ENCODE measurements at places on chromosomes 13 and 19.

- no peak for DNase-seq
Observed at GRCh38 chr13:90545070-90545840, 802.2 kb upstream of the MIR17HG start.

- no peak for DNase-seq
Observed at GRCh38 chr19:2043251-2043641, 7.8 kb downstream of the MKNK2 start.

- no peak for DNase-seq
Observed at GRCh38 chr13:45933203-45933908, 81.8 kb upstream of the SIAH3 start.

GRCh38 chr19:45676851-45677263 is 8.8 kb downstream of the GIPR start:
- DNase-seq, result no peak

DNA sequence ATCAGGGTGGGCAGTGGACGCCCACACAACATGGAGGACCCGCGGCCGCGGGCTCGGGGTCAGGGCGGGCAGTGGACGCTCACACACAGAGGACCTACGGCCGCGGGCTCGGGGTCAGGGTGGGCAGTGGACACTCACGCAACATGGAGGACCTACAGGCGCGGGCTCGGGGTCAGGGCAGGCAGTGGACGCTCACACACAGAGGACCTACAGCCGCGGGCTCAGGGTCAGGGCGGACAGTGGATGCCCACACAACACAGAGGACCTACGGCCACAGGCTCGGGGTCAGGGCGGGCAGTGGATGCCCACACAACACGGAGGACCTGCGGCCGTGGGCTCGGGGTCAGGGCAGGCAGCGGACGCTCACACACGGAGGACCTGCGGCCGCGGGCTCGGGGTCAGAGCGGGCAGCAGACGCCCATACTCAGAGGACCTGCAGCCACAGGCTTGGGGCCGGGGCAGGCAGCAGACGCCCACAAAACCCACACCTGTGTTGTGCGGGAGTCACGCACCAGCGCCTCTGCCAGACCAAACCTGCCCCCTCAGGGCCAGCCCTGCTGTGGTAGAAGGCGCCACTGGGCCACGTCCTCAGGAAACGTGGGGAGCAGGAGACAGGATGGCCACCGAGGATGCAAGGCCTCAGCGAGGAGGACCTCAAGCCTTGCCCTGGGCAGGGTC is 27.6 kb upstream of the C13orf46 start:
- DNase-seq, result no peak

Measured in ACHN (cell line).